ENCODE measurements at places on chromosomes 4 and X. TPM values are rescaled to one million over a fixed set of nuclear protein-coding genes. Genes with fewer than 3 reads are reported as not detected.
A peak's percentile ranks its signal among the peaks of the same experiment; 100 is the strongest.

DNA sequence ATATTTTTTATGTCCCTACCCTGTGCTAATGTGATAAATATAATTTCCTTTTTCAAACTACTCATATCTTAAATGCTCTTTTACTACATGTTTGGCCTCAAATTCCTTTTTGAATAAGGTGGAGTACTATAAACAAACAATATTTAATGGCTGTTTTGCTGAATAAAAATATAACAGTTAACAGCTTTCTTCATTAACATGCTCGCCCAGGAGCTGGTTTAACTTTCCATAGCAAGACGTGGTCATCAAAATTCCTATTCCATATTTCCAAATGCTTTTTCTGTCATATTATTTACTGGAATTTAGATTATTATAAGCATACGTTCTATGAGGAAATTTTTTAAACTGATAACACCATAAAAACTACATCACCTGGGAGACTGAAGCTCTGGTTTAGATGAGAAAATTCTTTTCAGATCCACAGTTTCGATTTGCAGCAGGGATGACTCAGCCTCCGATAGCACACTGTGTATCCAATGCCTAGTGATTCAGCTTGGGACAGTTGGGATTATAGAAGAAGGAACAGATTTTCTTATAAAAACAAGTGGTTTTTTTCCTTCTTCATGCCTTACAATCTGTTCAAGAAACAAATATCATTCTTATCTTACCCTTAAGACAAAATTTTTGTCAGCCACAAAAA, 129.1 kb downstream of the FBXO8 start:
- no peaks in the 10 kb centered on the region for H3K4me1 ChIP-seq
- DNase-seq = no peak
- no peak overlapping the region for H3K4me3 ChIP-seq
- H3K27ac ChIP-seq = no peak overlapping the region

DNA sequence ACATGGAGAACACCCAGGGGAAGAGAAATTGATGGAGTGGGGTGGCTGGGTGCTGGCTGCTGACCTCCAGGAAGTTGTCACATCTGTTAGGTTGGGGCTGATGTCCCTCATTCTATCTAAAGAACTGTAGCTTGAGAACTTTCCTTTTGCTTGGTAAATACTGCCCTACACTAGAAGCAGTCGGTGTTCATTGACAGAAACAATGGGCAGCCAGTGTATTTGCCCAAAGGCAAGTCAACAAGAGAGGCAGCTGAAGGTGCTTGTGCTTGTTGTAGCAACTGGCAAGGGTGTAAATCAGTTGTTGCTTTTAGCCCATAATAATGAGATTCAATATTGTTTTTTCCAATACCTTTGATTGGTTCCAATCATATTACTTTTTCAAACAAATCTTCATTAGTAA, 956 bp downstream of the TMEM154 start:
- no peaks in the 10 kb centered on the region for H3K27me3 ChIP-seq
- H3K4me3 ChIP-seq = peak overlapping the region; percentile 91
- peak overlapping the region; percentile 97 for H3K27ac ChIP-seq
- H3K36me3 ChIP-seq = peaks cover 15% of the 10 kb centered on the region
- DNase-seq = no peak

Gene ASMT
- total RNA-seq = not detected

GRCh38 chr4:129474698-129475097, 378.7 kb downstream of the C4orf33 start:
- H3K36me3 ChIP-seq = no peaks in the 10 kb centered on the region
- H3K27me3 ChIP-seq = no peaks in the 10 kb centered on the region
- H3K4me1 ChIP-seq = no peaks in the 10 kb centered on the region
- DNase-seq = no peak
- H3K27ac ChIP-seq = no peak overlapping the region

DNA sequence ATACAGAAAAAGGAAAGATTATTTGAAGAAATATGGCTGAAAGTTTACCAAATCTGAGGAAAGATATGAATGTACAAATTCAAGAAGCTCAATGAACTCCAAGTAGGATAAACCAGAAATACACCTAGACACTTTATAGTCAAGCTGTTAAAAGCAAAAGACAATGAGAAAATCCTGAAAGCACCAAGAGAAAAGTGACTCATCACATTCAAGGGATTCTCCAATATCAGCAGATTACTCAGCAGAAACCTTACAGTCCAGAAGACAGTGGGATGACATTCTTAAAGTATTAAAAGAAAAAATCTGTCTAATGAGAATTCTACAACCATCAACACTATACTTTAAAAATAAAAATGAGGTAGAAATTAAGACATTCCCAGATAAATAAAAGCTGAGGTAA, 223.8 kb upstream of the ZCCHC13 start:
- H3K4me1 ChIP-seq = no peaks in the 10 kb centered on the region
- DNase-seq = no peak
- H3K27ac ChIP-seq = no peak overlapping the region

Gene PCDH7
- total RNA-seq = not detected

GRCh38 chrX:111881715-111882114, 5.7 kb downstream of the TRPC5OS start:
- no peaks in the 10 kb centered on the region for H3K36me3 ChIP-seq
- no peak overlapping the region for H3K27ac ChIP-seq
- no peak overlapping the region for H3K4me3 ChIP-seq
- H3K27me3 ChIP-seq = peaks cover 2% of the 10 kb centered on the region
- DNase-seq = no peak

- peaks cover 23% of the 10 kb centered on the region for H3K27me3 ChIP-seq
- H3K36me3 ChIP-seq = no peaks in the 10 kb centered on the region
- no peak overlapping the region for H3K4me3 ChIP-seq
- no peak overlapping the region for H3K27ac ChIP-seq
These were observed 40.5 kb upstream of the SPP1 start for GRCh38 chr4:87934973-87935372.

DNA sequence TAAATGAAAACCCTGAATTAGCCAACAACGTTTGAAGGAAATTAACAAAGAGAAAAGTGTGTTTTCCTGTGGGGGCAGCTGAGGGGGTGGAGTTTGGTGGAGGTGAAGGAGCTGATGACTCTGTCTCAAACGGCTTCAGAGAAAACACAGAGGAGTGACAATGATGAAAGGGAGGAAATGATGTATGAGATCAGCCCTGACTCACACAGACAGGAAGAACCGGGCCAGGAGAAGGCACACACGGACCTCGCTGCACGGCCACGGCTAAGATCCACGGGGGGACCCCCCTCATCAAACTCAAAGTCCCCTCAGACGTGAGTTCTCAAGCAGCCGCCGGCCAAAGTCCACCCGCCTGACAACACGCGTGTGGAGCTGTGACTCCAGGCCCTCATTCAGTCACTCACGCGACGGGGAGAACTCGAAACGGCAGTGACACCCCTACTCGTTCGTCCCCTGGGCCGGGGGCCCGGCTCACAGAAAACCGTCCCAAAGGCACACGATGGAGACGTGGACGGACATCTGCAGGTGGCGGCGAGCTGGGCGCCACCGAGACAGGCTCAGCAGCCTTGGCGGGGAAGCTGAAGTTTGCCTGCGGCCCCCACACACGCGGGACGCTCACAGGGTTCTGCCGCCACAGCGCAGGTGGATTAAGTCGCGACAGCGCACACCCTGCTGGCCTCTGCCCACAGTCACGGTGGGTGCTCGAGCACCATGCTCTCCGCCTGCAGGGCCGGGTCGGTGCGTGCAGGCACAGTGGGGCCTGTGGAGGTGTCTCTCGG, 28.8 kb downstream of the PPP2R3B start:
- peaks cover 22% of the 10 kb centered on the region for H3K4me1 ChIP-seq
- H3K27me3 ChIP-seq = no peaks in the 10 kb centered on the region
- DNase-seq = peak; percentile 52

DNA sequence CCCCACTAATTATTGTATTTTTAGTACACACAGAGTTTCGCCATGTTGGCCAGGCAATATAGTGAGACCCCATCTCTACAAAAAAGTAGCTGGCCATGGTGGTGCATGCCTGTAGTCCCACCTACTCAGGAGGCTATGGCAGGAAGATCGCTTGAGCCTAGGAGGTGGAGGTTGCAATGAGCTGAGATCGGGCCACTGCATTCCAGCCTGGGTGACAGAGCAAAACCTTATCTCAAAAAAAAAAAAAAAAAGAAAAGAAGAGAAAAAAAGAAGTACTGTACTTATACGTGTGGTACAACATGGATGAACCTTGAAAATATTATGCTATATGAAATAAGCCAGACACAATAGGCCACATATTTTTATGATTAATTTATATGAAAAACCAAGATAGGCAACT, 9.9 kb upstream of the WDR45 start:
- no peak overlapping the region for H3K4me3 ChIP-seq
- no peaks in the 10 kb centered on the region for H3K36me3 ChIP-seq
- H3K4me1 ChIP-seq = no peaks in the 10 kb centered on the region
- no peaks in the 10 kb centered on the region for H3K27me3 ChIP-seq
- DNase-seq = no peak

- no peak overlapping the region for H3K4me3 ChIP-seq
- no peak for DNase-seq
- peaks cover 8% of the 10 kb centered on the region for H3K27me3 ChIP-seq
These were observed 83.8 kb upstream of the MAML3 start for GRCh38 chr4:140237616-140238350.

Gene MAGEA9B
- total RNA-seq = not detected

DNA sequence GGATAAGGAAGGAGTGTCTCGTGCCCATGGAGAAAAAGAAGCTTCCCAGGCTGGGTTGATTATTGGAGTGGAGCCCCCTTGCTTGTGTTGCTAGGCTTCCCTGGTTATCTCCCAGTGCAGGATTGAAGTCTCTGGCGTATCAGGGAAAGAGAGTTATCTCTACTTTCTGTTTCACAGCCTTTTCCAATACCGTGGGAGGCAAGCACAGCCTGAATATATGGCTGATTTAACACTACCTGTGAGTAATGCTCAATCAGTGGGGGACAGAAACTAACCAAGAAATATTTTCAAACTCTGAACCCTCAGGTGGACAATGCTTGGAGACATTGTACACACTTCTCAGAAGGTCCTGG, 65.2 kb downstream of the SERPINA7 start:
- no peak for DNase-seq
- H3K4me3 ChIP-seq = no peak overlapping the region

GRCh38 chrX:39678914-39679313, 418.8 kb downstream of the BCOR start:
- no peak overlapping the region for H3K4me3 ChIP-seq
- H3K27ac ChIP-seq = no peak overlapping the region
- no peaks in the 10 kb centered on the region for H3K36me3 ChIP-seq
- H3K4me1 ChIP-seq = no peaks in the 10 kb centered on the region

GRCh38 chrX:148049441-148049840, 68.3 kb downstream of the FMR1NB start:
- no peaks in the 10 kb centered on the region for H3K4me1 ChIP-seq
- H3K27me3 ChIP-seq = peaks cover under 1% of the 10 kb centered on the region
- peak overlapping the region; percentile 19 for H3K27ac ChIP-seq
- H3K36me3 ChIP-seq = no peaks in the 10 kb centered on the region

DNA sequence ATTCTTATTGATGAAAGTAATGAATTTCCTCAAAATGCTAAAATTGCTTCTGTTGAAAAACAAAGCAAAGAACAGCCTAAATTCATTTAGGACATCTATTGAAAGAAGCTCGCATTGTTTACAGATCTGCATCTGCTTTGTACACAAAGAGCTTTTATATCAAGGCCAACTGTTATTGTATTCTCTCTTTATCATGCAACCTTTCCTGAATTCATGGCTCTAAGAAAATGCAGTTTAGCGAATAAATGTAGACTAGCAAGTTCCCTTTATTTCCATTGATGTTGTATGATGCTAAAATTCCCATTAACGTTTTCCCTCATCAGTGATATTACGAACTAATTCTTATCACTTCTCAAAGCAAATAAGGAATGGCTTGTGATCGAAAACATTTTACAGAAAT, 446.3 kb downstream of the MID1IP1 start:
- no peak overlapping the region for H3K4me3 ChIP-seq
- H3K27ac ChIP-seq = no peak overlapping the region
- no peak for DNase-seq
- no peaks in the 10 kb centered on the region for H3K27me3 ChIP-seq

Gene ZNF732
- total RNA-seq = not detected

DNA sequence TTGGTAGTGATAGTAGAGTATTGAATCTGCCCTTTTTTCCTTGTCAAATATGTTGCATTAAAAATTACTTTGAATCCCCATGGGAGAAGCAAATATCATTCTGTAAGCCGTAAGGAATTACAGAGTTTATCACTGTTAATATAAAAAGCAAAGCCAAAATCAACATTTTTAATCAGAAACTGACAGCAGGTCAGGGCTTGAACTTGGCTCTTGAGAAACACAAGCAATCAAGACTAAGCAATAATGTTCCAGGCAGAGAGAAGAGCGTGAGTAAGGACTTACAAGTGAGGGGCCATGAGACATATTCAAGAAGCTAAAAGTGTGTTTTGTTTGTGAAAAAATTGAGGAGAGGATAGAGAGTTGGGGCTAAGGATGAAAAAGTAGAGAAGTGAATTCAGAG, 68.2 kb downstream of the ARHGAP6 start:
- no peaks in the 10 kb centered on the region for H3K36me3 ChIP-seq
- no peak for DNase-seq
- no peak overlapping the region for H3K4me3 ChIP-seq
- peaks cover 16% of the 10 kb centered on the region for H3K27me3 ChIP-seq
- H3K4me1 ChIP-seq = no peaks in the 10 kb centered on the region
- H3K27ac ChIP-seq = no peak overlapping the region

Gene TRPC5OS
- not detected for total RNA-seq

Gene TEX13B
- total RNA-seq = not detected

- H3K36me3 ChIP-seq = no peaks in the 10 kb centered on the region
- H3K27ac ChIP-seq = no peak overlapping the region
- DNase-seq = no peak
- no peaks in the 10 kb centered on the region for H3K27me3 ChIP-seq
These were observed 21.9 kb downstream of the ARX start for GRCh38 chrX:24993879-24994278.

Gene LANCL3
- total RNA-seq = 0.30 TPM

DNA sequence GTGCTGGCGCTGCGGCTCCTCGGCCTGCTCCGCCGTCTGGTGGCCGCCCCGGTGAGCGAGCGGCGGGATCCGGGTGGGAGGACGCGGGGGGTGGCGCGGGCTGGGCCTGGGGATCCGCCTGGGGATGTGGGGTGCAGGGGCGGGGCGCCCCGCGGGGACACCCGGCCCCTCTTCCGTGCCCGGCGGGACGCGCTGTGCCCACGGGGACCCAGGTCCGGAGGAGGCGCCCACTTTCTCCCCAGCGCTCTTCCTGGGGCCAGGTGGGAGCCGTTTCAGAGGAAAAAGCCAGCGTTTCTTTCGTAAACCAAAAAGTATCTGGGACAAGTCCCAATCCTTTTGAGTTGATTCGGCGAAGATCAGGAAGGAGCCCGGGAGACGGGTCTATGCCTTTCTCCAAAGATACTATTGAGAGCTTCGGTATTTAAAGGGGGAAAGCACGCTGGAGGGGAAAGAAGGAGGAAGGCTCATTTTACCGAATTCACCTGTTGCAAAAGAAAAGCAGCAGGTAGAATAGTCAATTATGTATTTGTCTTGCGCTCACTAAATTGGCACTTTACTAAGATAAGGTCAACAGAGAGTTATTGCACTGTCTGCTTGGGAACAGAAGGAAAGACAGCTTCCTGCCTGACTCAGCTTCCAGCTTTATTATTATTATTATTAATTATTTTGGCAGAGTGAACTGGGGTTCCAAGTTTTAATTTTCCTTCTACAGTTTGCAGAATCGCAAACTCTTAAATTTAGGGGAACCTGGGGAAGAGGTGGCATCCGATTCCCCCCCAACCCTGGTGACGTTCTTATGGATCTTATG, 81.5 kb upstream of the CD99 start:
- H3K4me3 ChIP-seq = peak overlapping the region; percentile 94
- DNase-seq = no peak
- no peaks in the 10 kb centered on the region for H3K27me3 ChIP-seq

Gene NEXMIF
- total RNA-seq = 0.56 TPM

- peak overlapping the region; percentile 94 for H3K4me3 ChIP-seq
- H3K27ac ChIP-seq = peak overlapping the region; percentile 98
- peaks cover 90% of the 10 kb centered on the region for H3K36me3 ChIP-seq
- no peak for DNase-seq
- no peaks in the 10 kb centered on the region for H3K27me3 ChIP-seq
These were observed 5.6 kb downstream of the RHOH start for GRCh38 chr4:40202474-40202873.

Data from activated CD4-positive, alpha-beta T cell treated with anti-CD3 and anti-CD28 coated beads, Interleukin-2, amount 10 ng/mL, durations not matched to agents 7 days and 5 days (primary cell).